Foreskin fibroblast (primary cell): ENCODE measurements at places on chromosomes 4 and X.

- no peak for DNase-seq
Observed at GRCh38 chr4:152959080-152959479, 23.0 kb downstream of the FHDC1 start.

DNA sequence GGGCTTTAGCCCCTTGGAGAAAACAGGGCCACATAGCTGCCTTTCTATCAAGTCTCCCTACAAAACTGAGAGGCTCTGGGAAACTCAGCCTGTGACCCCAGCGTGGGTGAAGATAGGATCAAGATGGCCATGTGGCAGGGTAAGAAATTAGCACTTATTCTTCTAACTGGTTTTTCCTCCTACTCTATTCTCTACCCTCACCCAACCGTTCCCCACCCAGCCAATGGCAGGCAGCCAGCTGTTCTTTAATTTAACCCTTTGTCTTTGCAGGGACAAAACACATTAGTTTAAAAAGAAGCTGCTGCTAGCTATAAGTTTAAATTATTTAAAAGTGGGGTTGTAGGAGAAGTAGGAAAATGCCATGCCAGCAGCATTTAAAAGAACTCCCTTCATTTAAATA is 2.8 kb downstream of the CLCN5 start:
- no peak for DNase-seq

DNA sequence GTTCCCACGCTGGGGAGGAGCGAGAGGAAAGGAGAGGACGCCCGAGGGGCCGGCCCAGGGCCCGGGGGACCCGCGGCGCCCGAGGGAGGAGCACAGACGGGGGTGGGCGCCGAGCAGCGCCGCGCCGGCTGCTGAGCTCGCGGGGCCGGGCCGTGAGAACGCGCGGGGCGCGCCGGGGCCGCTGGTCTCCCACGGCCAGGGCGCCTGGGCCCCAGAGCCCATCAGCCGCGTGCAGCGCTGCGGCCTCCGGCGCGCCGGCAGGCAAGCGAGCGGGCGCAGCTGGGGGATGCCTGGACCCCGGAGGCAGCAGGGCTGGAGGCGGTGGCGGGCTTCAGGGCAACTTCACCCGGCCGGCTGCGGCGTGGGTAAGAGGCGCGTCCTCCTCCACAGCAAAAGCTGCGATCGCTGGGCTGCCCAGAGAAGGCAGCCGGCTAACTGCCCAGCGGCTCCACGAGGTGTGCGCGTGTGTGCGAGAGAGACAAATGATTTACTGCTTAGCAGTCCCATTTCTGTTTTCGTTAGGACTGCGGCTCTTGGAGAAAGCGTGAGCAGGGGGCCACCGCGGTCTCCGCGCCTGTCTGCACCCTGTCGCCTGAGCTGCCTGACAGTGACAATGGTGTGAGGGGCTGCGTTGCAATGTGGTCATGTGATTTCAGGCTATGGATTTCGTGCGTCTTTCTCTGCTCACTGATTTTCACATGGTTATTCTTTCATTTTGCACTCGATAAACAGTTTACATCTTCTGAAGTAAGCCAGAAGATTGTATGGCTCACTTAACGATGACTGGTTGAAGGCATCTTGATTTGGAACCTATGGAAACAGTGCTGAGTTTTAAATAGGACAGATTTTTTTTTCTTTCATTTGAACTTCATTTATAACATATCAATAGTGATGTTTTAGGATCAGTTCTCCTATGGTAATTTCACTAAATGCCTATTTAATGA is 1.2 kb downstream of the GUCY1A1 start:
- peak; percentile 60 for DNase-seq

DNA sequence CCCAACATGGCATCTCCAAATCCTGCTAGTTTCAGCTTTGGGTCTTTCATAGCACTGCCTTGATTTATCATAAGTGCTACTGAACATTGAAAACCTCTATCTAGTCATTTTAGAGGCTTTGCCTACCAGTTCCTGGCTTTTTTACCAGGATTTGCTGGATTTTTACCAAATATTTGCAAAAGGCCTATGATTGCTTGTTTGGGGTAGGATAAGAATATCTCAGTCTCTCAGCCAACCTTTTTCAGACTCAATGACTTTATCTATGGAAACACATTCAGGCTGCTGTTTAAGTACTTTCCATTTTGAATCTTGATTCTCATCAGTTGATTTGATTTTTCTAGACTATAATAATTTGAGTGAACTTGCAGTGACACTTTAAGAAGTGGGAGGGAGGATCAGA is 80.1 kb downstream of the NPFFR2 start:
- DNase-seq = no peak

DNA sequence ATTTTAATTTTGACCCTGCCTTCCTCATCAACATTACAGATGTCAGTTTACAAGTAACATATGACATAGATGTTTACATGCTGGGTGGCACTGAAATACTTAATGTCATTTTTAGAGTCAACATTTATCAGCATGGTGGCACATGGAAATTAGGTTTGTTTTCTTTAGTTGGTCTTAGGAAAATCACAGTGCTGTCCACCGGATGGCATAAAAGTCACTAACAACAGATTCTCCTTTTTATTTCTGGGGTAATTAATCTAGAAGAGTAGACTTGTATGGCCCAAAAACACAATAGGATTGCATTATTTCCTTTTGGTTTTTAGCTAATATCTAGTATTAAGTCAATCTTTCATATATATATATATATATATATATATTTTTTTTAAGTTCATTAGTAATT is 88.6 kb upstream of the HHIP start:
- no peak for DNase-seq

- no peak for DNase-seq
Observed at GRCh38 chr4:56762484-56763250, 58.8 kb downstream of the SPINK2 start.

DNA sequence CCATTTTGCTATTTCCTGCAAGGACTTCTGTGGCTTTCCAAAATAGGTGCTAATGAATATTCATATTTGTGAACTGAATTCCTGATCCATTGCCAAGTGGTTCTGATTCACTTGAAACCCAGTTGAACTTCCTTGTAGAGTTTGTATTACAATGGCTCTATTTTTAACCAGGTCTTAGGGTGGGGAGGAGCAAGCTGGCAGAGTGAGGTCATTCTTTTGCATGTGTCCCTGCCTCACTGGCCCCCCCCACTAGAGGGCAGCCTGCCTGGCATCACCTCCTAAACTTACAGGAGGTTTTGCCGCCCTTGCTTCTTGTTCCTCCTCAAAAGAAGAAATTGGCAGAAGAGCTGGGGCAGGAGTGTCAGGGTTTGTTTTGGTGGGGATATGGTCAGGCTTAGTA is 10.5 kb downstream of the PTTG2 start:
- peak; percentile 64 for DNase-seq
